Suppressor macrophage treated with lipopolysaccharide for 1 hour (primary cell): ENCODE measurements at places on chromosomes 12 and 14.

DNA sequence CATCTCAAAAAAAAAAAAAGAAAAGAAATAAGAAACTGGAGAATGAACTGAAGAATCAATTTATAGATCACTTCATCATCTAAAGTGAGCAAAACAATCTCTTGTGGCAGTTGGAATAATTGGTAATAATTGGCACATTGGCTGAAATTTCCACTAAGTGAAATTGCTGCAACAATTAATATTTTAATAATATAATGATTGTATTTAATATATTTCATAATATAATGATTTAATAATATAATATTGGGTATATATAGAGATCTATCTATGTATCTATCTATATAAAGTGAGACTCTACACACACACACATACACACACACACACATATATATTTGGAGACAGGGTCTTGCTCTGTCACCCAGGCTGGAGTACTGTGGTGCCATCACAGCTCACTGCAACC is 81.2 kb upstream of the PRICKLE1 start:
- DNase-seq = no peak

DNA sequence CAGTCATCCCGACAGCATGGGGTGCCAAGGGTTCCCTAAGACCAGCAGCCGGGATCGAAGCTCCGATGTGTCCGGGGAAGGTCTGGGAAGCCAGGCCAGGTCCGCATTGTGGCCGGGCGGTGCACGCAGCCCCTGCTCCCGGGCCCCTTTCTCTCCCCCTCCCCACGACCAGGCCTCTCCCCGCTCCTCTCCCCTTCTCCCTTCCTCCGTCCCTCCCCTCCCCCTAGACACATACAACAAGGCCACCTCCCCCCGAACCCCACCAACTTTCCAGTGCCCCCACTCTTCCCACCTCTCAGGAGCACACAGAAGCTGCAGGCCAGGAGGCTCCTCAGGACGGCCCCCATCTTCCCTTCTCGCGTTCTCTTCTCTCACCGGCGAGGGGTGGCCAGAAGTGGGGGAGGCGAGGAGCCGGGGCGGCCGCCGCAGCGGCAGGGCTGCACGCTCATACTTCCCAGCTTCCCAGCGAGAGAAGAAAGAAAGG is 413 bp downstream of the LRP6 start:
- DNase-seq = no peak

DNA sequence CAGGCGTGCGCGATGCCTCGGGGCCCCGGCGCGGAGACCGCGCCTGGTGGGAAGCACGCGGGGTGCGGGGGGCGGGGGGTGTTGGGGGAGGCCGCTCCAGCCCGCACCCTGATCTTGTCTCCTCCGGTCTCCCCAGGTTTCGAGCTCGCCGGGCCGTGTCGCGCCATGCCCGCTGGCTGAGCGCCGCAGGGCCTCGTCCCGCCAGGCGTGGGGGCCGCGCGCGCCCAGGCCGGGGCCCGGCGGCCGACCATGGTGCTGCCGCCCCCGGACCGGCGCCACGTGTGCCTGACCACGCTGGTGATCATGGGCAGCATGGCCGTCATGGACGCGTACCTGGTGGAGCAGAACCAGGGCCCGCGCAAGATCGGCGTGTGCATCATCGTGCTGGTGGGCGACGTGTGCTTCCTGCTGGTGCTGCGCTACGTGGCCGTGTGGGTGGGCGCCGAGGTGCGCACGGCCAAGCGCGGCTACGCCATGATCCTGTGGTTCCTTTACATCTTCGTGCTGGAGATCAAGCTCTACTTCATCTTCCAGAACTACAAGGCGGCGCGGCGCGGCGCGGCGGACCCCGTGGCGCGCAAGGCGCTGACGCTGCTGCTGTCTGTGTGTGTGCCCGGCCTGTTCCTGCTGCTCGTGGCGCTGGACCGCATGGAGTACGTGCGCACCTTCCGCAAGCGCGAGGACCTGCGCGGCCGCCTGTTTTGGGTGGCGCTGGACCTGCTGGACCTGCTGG is 2.4 kb downstream of the TMEM121 start:
- DNase-seq = no peak

GRCh38 chr12:124588018-124588634 is 20.7 kb upstream of the NCOR2 start:
- no peak for DNase-seq

DNA sequence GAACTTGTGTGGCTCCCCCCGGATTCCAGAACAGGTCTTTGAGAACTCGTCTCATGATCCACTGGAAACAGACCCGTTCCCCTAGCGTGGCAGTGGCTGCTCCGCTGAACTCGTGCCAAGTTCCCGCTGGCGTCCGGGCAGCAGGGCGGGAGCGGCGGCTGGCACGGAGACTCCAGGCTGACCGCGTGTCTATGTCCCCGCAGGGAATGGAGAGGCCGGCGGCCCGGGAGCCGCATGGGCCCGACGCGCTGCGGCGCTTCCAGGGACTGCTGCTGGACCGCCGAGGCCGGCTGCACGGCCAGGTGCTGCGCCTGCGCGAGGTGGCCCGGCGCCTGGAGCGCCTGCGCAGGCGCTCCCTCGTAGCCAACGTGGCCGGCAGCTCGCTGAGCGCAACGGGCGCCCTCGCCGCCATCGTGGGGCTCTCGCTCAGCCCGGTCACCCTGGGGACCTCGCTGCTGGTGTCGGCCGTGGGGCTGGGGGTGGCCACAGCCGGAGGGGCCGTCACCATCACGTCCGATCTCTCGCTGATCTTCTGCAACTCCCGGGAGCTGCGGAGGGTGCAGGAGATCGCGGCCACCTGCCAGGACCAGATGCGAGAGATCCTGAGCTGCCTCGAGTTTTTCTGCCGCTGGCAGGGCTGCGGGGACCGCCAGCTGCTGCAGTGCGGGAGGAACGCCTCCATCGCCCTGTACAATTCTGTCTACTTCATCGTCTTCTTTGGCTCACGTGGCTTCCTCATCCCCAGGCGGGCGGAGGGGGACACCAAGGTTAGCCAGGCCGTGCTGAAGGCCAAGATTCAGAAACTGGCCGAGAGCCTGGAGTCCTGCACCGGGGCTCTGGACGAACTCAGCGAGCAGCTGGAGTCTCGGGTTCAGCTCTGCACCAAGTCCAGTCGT is 1.5 kb downstream of the APOLD1 start:
- peak; percentile 89 for DNase-seq

- peak; percentile 91 for DNase-seq
Measured at GRCh38 chr12:57477710-57478681, 1.7 kb downstream of the ARHGAP9 start.

DNA sequence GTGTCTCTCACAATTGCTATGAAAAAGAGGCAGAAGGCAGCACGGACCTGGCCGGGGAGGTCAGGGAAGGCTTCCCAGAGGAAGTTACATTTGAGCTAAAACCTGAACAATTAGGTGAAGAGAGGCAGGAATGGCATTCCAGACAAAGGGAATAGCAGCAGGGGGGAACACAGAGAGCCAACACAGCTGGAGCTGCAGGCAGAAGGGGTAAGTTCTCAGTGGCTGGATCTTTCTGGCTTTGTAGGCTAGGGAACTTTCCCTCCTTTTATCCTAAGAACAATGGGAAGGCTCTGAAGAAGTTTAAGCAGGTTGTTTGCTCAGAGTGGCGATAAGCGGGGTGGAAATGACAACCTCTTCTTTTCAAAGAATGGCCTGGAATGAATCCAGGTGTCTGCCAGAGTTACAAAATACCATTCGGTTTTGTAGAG is 100.0 kb downstream of the PRIMA1 start:
- no peak for DNase-seq

GRCh38 chr12:51242120-51242519 is 3.5 kb downstream of the DAZAP2 start:
- DNase-seq = peak; percentile 75

DNA sequence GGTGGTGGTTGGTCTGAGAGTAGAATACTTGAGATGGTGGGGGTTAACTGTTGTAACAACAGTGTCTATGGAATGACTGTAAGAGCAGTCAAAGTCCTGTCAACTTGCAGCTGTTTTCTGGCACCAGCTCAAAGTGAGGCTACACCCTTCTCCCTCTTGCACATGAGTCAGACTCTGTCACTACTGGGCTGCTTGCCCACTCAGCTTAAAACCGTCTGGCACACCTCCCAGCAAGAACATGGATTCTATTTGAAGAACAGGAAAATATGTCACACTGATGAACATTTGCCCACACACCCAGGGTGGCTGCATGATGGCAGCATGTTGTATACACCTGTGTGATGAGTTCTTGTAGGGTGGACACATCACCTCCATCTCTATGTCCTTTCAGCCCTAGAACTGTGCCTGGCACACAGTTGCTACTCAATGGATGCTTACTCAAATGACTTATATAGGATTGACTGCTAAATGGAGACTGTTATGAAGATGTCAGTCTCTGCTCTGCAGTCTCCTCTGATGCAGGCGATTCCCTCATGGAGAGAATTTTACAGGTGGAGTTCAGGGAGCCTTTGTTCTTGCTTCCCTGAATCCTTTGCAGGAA is 19.3 kb upstream of the SERPINA6 start:
- DNase-seq = peak; percentile 83

DNA sequence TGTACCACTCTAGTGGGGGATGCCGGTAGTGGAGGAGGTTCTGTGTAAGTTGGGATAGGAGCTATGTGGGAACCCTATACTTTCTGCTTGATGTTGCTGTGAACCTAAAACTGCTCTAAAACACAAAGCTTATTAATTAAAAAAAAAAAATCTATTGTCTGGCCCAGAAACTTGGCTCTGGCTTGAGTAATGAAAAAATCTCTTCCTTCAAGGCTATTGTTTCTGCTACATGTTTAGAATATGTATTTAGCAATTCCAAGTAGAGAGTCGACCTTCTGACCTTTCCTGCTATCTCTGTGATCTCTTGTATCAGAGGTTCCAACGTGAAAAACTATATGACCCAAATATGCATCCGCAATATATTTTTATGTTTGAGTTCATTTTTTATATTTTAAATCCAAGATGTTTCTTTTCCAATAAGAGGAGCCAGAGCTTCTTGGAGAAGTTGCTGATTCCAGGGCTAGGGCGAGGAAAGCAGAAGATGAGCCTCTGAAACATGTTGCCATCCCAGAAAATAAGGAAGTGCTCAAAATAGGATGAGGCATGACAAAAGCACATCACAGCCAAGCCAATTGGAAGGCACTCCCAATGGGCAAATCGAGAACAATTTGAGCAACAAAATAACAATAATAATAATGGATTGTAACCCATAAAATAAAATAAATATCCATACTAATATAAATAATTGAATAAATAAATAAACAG is 184.6 kb upstream of the TMEM260 start:
- DNase-seq = peak; percentile 54

GRCh38 chr12:9792185-9792900 is 31.6 kb upstream of the CD69 start:
- no peak for DNase-seq

GRCh38 chr12:44550377-44550776 is 325.7 kb downstream of the NELL2 start:
- DNase-seq = no peak

DNA sequence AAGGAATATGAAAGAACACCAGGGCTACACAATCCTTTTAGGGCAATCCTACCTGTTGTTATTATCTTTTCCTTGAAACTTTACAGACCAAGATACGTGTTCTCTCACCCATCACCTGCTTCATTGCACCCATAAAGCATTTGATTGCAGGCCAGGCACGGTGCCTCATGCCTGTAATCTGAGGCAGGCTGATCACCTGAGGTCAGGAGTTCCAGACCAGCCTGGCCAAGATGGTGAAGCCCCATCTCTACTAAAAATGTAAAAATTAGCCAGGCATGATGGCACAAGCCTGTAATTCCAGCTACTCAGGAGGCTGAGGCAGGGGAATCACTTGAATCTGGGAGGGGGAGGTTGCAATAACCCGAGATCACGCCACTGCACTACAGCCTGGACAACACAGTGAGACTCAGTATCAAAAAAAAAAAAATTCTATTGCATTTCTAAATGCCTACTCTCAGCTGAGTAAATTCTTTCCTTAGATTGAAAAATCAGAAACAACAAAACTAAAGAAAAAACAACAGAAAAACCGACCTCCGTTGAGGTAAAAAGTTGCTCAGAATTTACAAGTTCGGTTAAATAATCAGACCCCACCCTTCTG is 183.7 kb upstream of the TMEM132C start:
- DNase-seq = no peak

- peak; percentile 81 for DNase-seq
Measured at GRCh38 chr14:71753126-71753830, 179.0 kb upstream of the RGS6 start.

- DNase-seq = no peak
Measured at GRCh38 chr14:68976160-68977067, 2.7 kb downstream of the ACTN1 start.

DNA sequence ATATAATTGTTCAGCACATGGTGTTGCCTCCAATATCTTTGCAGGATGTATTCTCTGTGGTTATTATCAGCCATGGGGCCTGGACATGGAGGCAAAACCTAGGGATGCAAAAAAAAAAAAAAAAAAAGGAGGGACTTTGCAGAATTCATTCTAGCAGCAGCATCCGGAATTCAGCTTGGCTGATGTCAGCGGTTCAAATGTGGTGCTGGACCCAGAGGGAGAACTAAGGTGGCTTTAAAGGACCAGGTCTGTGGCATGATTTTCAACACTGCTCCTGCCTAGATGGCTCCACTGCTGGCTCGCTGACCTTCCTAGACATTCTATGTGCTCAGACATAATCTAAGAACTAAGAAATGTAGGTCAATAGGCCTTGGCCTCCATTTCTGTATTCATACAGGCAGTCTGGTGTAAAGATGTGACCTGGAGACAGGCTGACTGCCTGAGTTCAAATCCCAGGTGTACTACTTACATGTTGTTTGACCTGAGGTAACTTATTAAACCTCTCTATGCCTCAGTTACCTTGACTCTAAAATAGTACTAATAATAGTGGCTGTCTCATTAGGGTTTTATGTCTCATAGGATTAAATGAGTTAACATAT is 108.6 kb downstream of the PPM1A start:
- DNase-seq = no peak

DNA sequence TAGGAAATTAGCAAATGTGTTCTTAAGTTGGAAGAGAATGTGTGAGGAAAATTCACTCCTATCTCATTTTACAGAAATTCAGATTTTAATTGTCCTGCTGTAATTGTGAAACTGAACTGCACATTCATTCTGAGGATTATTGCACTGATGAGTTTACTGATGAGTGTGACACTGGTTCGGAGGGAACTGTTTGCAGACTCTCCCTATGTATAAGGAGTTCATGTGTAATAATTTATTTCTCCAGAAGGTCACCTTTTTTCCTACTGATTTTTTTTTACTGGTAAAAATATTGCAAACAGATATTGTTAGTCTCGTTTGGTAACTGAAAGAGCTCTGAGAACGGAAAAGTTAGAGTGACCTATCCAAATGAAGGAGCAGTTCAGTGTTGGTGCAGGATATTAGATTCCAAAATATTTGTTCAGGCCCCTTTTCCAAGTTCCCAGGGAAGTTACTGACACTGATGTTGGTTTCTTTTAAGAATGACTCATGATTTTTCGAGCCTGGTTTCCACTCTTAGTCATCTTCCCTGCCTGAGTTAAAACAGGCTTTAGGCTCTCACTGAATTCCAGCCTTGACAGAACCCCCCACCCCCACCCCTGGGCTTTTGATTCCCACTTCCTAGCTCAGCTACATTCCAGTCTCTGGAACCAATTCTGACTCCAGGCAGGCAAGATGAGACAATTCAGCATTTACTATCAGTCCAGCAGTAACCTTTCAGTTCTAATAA is 18.4 kb downstream of the ANO6 start:
- peak; percentile 96 for DNase-seq
